Stimulated activated CD4-positive, alpha-beta T cell treated with anti-CD3 and anti-CD28 coated beads, Interleukin-1b, Interleukin-23, amount 100 ng/mL, for 48 hours (primary cell): ENCODE measurements at places on chromosomes 4 and X.

GRCh38 chr4:28241021-28241420 is 1380.4 kb downstream of the STIM2 start:
- no peak for DNase-seq

- DNase-seq: no peak
Measured at GRCh38 chrX:2474963-2475726, 25.6 kb downstream of the DHRSX start.

DNA sequence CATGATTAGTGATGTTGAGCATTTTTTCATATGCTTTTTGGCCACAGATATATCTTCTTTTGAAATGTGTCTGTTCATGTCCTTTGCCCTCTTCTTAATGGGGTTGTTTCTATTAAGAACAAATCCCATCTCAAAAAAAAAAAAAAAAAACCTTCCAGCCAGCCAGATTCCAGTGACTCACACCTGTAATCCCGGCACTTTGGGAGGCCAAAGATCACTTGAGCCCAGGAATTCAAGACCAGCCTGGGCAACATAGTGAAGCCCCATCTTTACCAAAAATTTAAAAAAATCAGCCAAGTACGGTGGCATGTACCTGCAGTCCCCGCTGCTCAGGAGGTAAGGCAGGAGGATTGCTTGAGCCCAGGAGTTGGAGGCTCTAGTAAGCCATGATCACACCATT is 5.1 kb downstream of the RAB33B start:
- DNase-seq: no peak

GRCh38 chr4:87037671-87038334 is 103.0 kb downstream of the AFF1 start:
- DNase-seq: no peak

DNA sequence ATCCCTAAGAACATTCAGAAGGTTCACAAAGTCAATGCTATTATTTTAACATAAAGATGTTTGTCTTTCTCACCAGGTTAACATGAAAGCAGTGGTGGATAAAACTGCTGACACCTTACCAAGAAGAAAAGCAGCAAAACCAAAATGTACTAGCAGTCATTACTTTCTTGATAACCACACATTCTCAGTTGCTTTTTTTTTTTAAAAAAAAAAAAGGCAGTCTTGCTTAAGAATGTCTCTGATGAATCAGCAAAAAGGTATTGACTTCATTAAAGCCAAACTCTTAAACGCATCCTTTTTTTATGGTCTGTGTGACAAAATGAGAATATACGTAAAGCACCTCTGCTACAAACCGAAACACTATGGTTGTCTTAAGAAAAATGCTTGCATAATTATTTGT is 31.9 kb downstream of the CDKL2 start:
- no peak for DNase-seq

- DNase-seq: no peak
Measured at GRCh38 chrX:77009691-77010090, 437.5 kb upstream of the FGF16 start.

DNA sequence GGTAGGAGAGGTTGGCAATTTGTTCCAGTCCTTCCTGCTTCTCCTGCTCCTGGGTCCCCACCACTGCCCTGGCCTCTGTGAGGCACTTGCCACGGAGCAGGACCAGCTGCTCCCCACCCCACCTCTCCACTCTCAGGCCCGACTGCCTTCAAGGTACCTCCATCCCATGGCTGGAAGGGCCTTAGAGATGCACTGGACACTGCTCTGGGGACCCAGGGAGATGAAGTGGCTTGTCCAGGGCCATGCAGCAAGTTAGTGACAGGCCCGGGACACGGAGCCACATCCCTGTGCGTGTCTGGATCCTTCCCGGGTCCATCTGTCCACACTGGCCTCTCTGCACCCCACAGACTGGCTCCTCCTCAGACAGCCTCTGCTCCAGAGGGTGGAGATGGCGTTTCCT is 105.3 kb downstream of the CPZ start:
- no peak for DNase-seq

- DNase-seq: no peak
Measured at GRCh38 chr4:42136371-42136770, 16.1 kb downstream of the BEND4 start.

DNA sequence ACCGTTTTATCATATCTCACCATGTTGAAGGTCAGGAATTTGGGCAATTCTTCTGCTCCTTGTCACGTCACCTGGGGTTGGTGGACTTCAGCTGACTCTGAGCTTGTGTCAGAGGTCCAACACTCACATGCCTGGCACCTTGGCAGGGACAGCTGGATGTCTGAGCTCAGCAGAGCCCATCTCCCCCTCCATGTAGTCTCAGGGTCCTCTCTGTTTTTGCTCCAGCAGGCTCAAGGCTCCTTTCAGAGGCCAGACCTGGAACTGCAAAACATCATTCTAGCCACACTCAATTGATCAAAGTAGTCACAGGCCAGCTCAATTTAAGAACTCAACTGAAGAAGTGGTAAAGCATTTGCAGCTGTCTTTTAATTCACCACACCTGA is 45.4 kb downstream of the EDNRA start:
- no peak for DNase-seq

DNA sequence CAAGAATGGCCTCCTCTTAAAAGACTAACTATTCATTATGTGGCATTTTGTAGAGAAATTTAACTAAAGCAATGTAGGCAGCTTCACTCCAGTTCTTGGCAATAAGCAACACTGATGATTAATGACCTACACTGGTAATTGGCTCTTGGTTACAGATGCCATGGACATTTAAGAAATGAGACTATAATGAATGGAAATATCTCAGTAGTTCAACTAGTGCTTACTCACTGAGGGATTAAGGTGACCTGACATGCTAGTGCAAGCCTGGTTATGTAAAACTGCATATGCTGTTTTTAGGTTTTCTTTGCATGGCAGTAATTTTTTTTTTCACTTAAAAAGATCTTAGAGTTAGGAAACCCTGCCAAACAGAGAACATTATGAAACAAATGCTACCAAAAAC is 152.7 kb upstream of the AADAT start:
- DNase-seq: no peak
